SHP77 (cell line): ENCODE measurements at places on chromosomes 11 and 22.

GRCh38 chr11:30435488-30435887 lies 112.6 kb downstream of the ARL14EP start:
- DNase-seq, result no peak

GRCh38 chr11:133318221-133318620 lies 214.1 kb downstream of the OPCML start:
- no peak for DNase-seq

DNA sequence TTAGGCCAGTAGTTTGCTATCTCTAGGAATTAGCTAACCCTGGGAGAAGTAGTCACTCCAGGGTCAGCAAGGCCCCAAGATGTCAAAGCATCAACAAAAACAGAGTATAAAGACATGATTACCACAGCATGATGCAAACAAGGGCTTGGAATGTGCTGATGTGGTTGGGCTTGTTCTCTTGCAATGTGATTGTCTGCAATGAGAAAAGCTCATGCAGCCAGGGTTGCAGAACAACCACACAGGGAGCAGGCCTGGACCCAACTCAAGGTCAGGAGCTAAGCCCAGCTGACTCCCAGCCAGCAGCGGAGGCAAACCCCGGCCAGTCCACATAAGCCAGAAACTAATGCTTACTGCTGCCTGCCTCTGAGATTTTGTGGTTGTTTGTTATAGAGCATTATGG lies 132.4 kb upstream of the ZC3H12C start:
- DNase-seq, result no peak

DNA sequence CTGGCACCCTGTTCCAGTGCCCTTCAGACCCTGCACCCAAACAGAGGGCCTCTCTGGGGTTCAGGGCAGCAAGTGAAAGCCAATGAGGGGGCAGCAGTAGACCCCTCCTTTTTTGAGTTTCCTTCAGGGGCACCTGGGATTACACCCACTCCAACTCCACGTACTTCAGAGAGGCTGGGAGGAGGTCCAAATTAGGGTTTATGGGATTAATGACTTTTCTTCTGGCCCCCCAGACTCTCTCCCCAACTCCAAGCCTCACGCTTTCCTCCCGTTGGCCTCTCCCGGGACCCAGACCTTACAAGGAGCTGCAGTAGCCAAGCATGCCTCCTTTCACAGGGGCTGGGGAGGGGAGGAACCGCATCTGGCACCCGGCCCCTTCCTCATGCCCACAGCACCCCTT lies 101.7 kb downstream of the NECTIN1 start:
- no peak for DNase-seq

- no peak for DNase-seq
Measured at GRCh38 chr11:1953489-1954266, 6.5 kb downstream of the MRPL23 start.

DNA sequence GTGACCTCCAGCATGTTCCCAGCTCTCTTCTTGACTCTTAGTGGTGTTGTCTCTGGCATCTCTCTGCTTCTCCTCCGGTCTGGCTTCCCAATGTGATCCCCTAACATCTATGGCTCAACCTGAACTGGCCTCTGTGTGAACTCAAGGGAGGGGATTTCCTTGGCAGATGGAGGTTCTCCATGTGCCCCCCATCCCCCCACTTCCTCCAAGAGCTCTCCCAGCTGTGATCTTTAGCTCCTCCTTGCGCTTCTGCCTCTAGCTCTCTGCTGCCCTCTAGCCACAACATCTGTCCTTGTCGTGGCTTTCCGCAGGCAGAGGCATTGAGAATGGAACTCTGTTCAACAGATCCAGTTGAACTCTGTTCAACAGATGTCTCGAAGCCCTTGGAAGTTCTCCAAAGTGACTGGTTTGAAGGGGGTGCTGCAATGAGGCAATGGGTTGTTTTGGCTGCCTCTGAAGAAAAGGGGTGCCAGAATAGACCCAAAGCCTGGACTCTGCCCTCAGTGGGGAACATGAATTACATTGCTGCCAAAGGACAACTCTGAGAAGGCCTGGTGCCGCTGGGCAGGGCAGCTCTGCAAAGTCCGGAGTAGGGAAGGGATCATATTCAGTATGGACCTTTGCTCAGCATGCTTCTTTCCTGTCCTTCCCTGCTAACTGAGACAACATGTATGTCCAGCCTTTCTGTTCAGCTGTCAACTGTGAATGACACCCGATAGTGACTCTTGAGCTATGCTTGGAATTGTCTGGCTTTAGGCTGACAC lies 61.9 kb downstream of the ADM start:
- DNase-seq, result peak; percentile 56

- no peak for DNase-seq
Measured at GRCh38 chr22:36292823-36293530, 40.0 kb downstream of the APOL1 start.

GRCh38 chr22:35684270-35684700 lies 33.4 kb upstream of the APOL5 start:
- DNase-seq, result peak; percentile 44

- no peak for DNase-seq
Measured at GRCh38 chr11:6232899-6233298, 1.5 kb downstream of the FHIP1B start.

DNA sequence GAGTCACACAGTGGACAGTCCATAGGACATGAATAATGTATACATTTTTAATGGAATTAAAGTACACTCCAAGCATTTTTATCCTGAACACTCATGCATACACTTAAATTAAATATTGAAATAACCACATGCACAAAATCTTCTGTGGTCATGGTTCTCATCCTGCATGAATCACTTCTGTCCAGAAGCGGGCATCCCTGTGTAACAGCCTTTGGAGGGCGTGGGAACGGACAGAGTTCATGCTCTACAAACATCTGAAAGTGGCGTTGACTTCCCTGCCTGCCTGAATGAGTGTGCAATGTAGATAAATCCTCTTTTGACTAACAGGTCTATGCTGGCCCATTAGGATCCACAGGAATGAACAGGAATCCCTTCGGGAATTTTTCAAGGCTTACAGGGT lies 780.2 kb downstream of the BRD1 start:
- DNase-seq, result no peak

GRCh38 chr22:46433318-46433717 lies 97.8 kb downstream of the TRMU start:
- no peak for DNase-seq

DNA sequence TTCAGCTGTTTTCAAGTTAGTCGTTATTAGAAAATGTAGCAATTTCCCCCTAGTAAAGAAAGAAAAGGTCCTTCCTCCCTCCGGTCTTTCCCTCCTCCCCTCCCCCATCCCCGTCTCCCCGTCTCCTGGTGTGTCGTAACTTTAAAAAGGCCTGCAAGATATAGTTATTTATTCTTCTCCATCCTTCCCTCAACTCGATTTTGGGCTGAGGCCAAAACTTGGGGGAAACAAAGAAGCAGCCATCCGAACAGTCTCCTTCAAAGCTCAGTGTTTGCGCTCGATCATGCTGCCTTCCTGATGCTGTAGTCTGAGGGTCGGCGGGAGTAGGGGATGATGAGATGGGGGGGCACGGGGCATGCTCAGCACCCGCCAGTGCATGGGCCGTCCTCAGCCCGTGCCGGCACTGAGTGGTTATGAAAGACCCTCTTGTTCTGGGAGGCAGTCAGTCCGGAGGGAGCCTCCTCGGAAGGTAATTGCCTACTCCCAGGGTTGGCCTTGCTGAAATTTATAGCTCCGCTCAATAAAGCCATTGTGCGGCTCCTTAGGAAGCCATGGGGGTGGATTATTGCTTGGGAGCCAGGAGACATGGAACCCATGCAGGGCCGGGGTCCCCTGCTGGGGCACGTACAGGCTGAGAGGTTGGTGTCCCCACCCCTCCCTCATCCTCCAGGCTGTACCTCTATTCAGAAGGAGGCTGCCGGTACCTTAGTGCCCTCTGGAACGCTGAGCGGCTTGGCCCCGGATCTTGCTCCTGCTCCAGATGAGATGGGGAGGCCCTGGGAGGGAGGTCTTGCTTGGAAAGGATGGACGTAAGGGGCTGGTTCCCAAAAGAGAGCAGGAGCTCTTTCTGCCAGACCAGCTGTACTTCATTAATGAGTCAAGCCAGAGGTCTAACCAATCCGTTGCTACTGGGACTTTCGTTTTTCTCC lies 212.7 kb upstream of the CADM1 start:
- no peak for DNase-seq

GRCh38 chr22:47031628-47031915 lies 269.1 kb downstream of the TBC1D22A start:
- no peak for DNase-seq

GRCh38 chr22:32083814-32084213 lies 40.8 kb downstream of the SLC5A1 start:
- DNase-seq, result no peak

DNA sequence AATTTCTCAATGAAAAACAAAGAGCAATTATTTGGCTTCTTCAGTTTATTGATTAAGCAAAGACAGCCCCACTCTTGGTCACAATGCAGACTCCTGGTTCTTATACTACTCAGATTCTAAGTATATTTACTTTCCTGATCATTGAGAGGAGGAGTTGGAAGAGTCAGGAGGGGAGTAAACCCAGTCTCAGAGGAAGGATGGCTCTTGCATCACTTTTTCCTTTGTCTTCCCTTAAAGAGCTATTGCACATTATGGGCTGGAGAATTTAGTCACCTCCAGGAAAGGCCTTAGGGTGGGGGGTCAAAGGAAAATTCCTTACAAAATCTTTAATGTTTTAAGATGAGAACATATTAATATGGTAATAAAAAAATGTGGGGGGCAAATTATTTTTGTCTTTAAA lies 8.1 kb downstream of the SLC17A6 start:
- DNase-seq, result no peak

DNA sequence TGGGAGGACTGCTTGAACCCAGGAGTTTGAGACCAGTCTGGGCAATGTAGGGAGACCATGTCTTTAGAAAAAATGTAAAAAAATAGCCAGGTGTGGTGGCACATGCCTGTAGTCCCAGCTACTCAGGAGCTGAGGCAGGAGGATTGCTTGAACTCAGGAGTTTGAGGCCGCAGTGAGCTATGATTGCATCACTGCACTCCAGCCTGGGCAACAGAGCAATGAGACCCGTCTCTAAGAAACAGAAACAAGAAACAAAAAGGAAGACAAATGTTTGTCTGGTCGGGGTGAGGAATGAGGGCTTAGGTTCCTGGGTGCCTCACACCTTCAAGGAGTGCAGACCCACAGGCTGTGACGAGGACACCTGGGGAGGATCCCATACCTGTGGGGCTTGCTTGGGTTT lies 191.9 kb downstream of the CEP164 start:
- DNase-seq, result no peak

- DNase-seq, result no peak
Measured at GRCh38 chr22:25834490-25834889, 92.5 kb downstream of the MYO18B start.

DNA sequence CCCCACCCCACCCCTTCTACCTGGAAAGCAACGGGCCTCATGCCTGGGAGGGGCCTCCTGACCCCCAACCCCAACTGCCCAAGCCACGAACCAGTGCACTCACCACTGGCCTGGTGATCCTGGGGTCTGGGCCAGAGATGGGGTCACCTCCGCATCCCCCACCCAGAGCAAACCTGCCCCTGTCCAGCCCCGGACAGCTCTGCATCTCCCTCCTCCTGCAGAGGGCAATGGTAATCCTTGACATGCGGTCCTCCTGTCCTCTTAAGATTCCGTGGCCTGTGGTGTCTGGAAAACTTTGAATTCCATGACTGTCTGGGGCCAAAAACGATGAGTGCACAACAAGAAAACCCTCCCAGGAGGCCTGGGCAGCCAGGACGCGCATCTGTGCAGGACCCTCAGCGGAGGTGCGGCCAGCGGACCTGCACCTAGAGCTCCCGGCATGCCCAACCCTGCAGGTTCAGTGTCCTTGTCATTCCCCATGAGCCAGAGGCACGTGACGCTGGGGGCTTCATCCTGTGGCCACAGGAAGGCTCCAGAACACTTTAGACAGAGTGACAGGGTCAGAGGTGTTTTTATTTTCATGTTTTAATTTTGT lies 16.1 kb upstream of the PPARA start:
- DNase-seq, result no peak

- DNase-seq, result peak; percentile 42
Measured at GRCh38 chr11:45473341-45473895, 187.3 kb upstream of the SYT13 start.

DNA sequence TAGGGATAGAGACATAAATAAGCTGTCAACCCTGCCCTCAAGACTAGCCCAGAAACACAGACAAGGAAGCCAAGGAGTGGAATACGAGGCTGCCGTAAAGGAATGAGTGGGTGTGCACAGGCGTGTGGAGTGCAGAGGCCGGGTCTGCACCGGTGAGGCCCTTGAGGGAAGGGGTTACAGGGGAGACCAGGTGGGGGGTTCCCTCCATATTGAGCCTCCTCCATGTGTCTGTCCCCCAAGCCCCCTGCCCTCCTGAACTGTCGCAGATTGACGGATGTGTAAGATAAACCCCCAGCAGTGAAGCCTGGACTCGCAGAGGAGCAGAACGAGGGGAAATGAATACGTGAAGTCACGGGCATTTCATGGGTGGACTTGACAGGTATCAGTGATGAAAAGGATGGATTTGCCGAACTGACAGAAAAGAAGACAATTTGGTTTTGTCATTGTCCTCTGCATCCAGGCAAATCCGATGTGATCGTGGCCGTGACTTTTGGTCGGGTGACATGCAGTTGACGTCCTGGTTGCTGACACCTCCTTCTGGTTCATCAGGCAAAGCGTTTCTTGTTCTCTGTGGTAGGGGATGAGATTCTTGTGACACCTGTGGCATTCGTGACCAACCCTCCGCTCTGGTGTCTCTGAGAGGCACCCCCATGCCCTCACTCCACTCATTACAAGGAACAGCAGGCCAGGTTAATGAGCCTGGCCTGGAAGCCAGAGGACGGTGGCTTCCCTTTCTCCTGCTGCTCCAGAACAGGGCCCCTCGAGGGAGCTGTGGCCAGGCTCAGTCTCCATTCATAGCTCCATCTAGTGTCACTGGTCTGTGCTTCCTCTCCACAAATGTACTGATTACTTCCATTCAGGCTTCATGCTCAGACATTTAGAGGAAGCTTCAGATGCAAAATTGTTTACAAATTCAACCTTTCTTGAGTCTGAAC lies 223.1 kb upstream of the B3GAT1 start:
- peak; percentile 7 for DNase-seq

- DNase-seq, result no peak
Measured at GRCh38 chr11:62983536-62984199, 1.1 kb downstream of the SLC22A6 start.

- DNase-seq, result no peak
Measured at GRCh38 chr11:126333142-126333541, 22.3 kb upstream of the ST3GAL4 start.

- DNase-seq, result no peak
Measured at GRCh38 chr22:17969701-17970113, 54.7 kb downstream of the MICAL3 start.

GRCh38 chr11:46845440-46845739 lies 690 bp downstream of the CKAP5 start:
- DNase-seq, result no peak

- DNase-seq, result no peak
Measured at GRCh38 chr11:84292006-84292405, 1005.8 kb upstream of the CCDC90B start.

DNA sequence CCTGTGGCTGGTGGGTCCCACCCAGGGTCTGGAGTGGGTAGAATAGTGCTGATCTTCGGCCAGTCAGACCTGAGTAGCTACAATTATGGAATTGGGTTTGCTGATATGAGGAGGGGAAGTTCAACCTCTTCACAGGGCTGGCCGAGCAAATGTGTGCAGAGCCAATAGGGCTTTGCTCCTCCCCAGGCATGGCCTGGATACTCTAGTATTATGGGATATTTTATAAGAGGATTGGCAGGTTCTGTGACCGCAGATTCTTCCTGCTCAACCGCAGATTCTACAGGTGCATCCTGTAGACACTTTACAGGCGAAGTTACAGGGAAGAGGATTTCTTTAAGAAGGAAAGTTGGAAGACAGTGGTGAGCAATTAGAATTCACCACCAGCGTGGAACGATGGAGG lies 44.3 kb downstream of the TBC1D22A start:
- DNase-seq, result no peak
